ENCODE measurements at places on chromosomes 5 and 9.

DNA sequence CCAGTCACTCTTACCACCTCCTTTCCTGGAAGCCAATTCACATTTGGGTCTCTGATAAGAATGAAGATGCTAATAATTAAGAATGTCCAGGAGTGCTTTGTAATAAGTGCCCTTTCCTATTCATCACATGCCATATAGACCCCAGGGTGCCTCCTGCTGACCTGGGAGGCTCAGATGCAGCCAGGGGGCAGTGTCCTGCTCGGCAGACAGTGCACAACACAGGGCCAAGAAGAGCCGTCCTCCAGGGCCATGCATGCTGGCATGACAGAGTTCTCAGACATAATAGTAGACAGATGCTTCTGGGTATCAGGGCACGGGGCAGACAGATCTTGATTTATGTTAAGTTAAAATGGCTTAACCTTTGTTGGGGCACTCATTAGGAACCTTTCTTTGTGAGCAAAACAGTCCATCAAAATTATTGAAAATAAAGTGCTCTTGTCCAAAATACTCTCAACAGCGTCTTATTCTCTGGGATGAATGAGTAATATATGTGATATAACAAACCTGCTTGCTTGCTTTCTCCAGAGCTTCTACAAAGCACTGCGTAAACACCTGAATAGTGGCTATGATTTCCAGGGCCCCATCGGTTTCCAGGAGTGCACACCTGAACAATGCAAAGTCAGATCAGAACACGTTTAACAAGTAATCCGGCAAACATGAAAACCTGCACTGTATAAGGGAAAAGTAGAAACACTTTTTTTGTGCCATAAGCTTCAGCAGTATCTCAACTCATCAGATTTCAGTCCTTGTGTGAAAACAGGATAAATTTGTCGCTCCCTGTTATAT, 192.7 kb downstream of the FANCC start:
- DNase-seq = no peak

GRCh38 chr5:73433982-73434342, 14.6 kb downstream of the FOXD1 start:
- DNase-seq = no peak

- DNase-seq = no peak
These were observed 6.0 kb upstream of the GPR21 start for GRCh38 chr9:123027517-123027916.

- no peak for DNase-seq
These were observed 755.3 kb downstream of the TLE1 start for GRCh38 chr9:80934095-80934494.

GRCh38 chr5:38426490-38426889, 130.0 kb downstream of the LIFR start:
- no peak for DNase-seq

DNA sequence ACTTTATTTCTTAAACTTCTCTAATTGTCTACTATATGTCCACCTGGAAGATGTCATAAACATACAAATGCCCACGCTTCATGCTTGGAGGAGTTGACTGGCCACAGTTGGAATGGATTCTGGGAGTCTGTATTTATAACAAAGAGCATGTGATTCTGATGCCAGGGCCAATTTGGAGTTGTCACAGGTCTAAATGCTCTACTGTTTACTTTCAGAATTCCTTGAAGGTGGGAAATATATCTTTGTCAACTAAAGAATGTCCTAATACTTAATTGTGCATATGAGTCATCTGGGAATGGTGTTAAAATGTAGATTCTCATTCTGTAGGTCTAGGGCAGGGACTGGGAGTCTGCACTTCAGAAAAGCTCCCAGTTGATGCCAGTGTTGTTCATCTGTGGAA, 196.1 kb downstream of the ANXA1 start:
- DNase-seq = no peak

GRCh38 chr9:92506184-92506857, 24.0 kb upstream of the ASPN start:
- no peak for DNase-seq

GRCh38 chr9:134005381-134005780, 13.3 kb upstream of the VAV2 start:
- DNase-seq = no peak

- DNase-seq = no peak
These were observed 12.2 kb downstream of the ABCA1 start for GRCh38 chr9:104915753-104916152.

- DNase-seq = no peak
These were observed 18.5 kb downstream of the CD274 start for GRCh38 chr9:5468850-5469249.

DNA sequence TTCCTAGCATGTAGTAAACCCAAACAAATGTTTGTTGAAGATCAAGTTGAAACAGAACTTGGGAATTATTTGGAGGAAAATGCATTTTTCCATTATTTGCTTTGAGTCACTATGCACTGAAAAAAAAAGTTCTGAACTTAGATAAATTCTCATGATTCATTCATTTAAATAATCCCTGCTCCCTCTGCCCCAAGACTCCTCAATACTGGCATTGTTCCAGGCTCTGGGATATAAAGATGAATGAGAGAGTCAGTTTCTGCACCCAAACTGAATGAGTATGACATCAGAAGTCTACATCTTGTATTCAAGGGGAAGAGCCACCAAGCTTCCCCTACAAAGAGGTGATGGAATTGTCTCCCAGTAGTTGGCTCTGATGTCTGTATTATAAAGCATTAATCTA, 123.9 kb downstream of the SEC61B start:
- no peak for DNase-seq

GRCh38 chr5:42502613-42503470, 79.6 kb downstream of the GHR start:
- DNase-seq = no peak

DNA sequence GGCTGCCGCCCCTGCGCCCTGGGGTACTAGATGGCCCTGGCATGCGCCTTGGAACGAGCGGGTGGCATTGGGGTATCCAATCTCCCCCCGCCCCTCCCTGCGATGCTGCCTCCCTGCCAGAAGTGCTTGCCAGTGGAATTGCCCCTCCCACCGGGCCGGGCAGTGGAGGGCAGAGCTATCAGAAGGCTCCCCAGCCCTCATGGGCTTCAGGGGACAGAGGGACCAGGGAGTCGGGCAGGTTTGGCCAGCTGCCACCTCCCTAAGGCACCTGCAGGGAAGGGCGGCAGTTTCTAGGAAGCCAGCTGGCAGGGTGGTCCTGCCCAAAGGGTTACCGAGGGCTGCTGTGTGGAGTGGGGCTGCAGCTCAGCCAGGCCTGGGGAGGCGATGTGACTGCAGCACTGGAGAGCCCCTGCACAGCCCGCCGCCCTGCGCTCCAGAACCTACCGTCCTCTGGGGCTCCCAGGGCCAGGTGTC, 52.8 kb upstream of the EGFL7 start:
- DNase-seq = no peak

DNA sequence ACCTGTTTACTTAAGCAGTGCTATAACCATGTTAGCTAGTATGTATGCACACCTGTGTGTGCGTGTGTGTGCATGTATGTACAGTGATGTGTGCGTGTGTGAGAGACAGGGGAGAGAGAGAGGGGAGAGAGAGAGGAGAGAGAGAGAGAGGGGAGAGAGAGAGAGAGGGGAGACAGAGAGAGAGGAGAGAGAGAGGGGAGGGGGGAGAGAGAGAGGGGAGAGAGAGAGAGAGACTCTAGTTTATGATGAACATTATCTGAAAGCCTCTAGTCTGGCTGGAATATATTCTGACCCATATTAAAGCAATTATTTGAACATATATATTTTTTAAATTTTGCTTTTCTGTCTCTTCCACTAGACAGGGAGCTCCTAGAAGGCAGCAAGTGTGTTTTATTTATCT, 117.5 kb upstream of the CPEB4 start:
- DNase-seq = no peak

- DNase-seq = no peak
These were observed 62.6 kb upstream of the FRRS1L start for GRCh38 chr9:109229682-109230081.

GRCh38 chr9:111158363-111158762, 120.1 kb upstream of the LPAR1 start:
- DNase-seq = no peak

GRCh38 chr5:150347451-150347850, 10.0 kb upstream of the TCOF1 start:
- DNase-seq = no peak

DNA sequence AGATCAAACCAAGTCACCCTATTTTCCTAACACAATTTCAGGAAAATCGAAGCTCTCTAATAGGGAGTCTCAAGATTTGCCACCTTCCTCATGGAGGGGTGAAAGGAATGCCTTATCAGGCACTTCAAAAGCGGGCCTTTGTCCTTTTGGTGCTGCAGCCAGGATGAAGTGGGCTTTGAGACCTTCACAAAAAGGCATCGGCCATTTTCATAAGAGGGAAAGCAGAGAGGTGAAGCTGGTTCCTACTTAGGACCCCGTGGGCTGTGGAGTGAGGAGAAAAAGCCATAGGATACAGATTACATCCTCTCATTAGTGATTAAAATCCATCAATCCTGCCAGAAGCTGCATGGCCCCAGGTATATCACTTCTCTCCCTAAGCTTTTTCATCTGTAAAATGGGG, 859 bp downstream of the CDKN2AIPNL start:
- no peak for DNase-seq

DNA sequence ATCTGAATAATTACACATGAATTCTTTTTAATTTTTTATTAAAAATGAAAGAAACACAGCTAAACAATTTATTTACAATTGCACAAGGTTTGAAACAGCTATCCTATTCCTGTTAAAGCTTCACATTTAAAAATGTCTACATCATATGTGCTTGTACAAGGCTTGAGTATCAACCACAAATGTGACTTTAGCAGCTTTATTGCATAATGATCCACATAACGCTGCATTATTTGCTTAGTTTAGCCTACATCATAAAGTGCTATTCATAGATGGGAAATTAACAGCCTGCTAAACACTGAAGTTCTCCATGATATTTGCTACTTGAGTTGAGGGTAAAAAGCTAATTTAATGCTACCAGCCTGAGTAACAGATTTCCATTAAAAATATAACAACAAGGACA, 45.0 kb downstream of the TRIM36 start:
- no peak for DNase-seq

GRCh38 chr5:89213573-89213972, 330.6 kb upstream of the MEF2C start:
- no peak for DNase-seq

DNA sequence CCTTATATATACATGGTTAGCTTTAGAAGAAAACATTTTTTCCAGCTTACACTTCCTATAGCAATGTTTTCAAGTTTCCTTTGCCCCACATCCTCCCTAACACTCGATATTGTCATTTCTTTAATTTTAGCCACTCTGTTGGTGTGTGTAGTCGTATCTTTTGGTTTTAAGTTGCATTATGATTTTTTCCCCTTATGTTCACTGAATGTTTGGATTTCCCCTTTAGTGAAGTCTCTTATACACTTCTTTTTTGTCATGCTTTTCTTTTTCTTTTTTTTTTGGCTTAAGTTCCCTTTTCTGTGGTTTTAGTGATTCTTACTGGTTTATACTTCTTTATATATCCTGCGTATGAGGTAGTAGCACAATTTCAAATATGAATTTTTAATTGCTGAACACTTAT, 58.8 kb downstream of the KDM4C start:
- no peak for DNase-seq

GRCh38 chr5:67393211-67393610, 196.6 kb upstream of the CD180 start:
- no peak for DNase-seq

GRCh38 chr9:81377320-81377719, 312.0 kb downstream of the TLE1 start:
- DNase-seq = no peak

- DNase-seq = peak; percentile 33
These were observed 731 bp downstream of the PRR16 start for GRCh38 chr5:120464627-120465435.

DNA sequence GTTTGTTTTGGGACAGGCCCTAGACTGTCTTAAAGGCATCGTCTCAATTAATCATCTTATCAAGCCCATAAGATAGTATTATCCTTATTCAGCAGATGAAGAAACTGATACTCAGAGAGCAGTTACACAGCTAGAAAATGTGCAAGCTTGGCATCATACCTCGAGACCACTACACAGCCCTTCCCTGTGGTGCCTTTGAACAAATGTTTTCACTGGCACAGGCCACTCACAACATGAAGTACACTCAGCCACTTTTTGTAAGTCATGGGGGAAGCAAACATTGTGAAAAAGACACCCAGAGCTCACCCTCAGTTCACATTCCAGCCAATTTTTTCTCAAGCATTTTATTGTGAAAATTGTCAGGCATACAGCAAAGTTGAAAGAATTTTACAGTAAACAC, 122.5 kb downstream of the WDR41 start:
- DNase-seq = no peak

DNA sequence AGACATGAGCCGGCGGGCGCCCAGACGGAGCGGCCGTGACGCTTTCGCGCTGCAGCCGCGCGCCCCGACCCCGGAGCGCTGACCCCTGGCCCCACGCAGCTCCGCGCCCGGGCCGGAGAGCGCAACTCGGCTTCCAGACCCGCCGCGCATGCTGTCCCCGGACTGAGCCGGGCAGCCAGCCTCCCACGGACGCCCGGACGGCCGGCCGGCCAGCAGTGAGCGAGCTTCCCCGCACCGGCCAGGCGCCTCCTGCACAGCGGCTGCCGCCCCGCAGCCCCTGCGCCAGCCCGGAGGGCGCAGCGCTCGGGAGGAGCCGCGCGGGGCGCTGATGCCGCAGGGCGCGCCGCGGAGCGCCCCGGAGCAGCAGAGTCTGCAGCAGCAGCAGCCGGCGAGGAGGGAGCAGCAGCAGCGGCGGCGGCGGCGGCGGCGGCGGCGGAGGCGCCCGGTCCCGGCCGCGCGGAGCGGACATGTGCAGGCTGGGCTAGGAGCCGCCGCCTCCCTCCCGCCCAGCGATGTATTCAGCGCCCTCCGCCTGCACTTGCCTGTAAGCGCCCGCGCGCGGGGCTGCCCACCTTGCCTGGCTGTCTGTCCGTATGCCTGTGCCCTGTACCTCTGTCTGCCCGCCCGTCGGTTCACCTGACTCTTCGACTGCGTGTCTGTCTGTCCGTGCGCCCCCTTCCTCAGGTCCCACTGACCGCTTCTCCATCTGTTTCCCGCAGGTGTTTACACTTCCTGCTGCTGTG, 412 bp downstream of the FGF18 start:
- peak; percentile 65 for DNase-seq

GRCh38 chr9:91945277-91946085, 4.5 kb downstream of the ROR2 start:
- DNase-seq = no peak

- no peak for DNase-seq
These were observed 248.2 kb downstream of the TRIM32 start for GRCh38 chr9:116935149-116935897.

DNA sequence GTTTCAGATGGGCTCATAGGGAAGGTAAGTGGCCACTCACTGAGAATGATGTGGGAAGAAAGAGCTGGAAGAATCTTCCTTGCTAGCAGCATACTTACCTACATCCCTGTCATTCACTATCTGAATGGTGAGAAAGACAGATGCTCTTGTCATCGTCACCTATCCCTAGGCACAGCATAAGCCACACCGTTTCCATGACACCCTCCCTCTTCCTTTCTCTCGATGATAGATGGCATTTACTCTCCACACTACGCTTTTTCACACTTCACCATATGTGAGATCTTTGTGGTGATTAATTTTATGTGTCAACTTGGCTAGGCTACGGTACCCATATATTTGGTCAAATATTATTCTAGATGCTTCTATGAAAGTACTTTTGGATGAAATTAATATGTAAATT, 44.4 kb upstream of the FER start:
- no peak for DNase-seq

All from GM13976 (cell line).